Activated CD4-positive, alpha-beta T cell treated with anti-CD3 and anti-CD28 coated beads, Interleukin-2, amount 50 U/mL, for 16 hours (primary cell): ENCODE measurements at places on chromosomes 1 and 21.
A peak's percentile ranks its signal among the peaks of the same experiment; 100 is the strongest.

DNA sequence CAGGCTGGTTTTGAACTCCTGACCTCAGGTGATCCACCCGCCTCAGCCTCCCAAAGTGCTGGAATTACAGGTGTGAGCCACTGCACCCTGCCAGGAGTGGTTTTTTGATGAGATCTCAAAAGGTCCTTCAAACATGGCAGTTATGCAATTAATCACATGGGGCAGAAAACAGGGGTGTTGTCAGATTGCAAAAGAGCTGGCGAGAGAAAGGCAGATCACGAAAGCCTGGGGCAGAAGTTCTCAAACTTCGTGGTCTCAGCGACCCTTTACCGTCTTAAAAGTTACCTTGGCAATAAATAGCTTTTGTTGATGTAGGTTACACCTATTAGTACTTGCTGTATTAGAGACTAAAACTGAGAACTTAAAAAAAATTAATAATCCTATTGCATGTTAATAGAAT lies 16.1 kb downstream of the CNR2 start:
- no peak for DNase-seq

DNA sequence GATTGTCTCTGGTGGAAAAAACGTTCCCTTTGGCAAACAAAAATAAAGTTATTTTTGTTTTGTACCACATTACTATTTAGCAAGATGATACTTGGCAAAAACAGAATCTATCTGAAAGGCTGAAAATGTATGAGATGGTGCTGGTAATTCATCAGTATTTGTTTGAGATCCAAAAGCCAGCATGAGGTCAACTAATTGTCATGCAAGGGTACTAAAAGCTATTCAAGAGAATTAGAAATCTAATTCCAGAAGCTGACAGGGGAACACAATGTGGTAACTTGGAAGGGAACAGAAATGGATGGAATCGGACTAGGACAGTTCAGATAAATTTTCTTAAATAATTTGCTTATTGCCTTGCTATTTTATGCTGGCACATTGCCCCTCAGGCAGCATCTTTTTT lies 263.8 kb downstream of the KCNT2 start:
- DNase-seq, result no peak

- peak; percentile 28 for DNase-seq
Measured at GRCh38 chr1:218351391-218352074, 6.4 kb downstream of the TGFB2 start.

DNA sequence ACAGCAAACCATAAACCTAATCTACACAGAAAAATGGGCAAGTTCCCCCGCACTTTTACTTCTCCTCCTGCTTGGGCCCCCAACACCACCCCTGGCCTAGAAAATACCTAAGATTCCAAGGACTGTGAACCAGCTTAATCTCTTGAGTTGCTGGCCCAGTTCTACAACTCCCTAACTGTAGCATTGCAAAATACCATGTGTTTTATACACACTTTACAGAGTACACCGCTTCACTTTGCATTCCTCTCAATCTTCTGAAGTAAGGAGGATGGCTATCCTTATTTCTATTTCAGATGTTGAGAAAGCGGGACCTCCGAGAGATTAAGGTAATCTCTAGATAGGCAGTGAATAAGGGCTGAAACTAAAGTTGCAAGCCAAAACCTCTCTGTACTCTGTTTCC lies 408.3 kb upstream of the NR5A2 start:
- DNase-seq, result no peak

- DNase-seq, result no peak
Measured at GRCh38 chr1:25184001-25184762, 48.1 kb downstream of the SYF2 start.

DNA sequence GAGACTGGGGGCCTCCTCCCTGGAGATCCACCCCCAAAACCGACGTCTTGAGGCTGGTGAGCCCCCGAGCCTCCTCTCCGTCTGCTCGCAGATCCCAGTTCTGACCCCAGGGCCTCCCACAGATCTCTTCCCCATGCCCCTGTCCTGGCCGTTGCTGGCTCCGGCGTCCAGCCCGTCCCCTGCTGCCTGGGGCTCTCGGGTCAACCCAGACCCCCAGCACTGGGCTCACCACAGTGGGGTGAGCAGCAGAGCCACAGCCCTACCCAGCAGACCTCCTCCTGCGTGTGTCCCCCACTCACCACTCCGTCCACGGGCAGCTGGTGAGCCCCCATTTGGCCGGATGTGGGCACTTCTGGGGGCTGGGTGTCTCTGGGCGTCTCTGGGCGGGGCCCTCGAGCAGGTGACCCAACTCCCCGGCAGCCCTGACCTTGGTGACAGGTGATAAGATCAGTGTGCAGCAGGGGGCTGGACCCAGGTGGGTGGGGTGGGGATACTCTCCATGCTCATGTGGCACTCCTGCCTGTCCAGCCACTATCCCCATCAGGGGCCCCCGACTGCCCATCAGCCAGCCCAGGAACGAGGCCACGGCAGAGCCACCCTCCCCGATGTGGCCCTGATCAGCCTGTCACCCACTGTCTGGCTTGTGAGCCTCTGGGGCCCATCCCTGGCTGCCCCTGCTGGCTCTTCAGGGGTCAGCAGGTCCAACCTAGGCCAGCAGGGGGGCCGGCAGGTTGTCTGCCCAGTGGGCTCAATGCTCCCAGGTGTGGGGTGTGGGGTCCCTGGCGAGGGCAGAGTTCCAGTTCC lies 709 bp downstream of the TNFRSF14 start:
- peak; percentile 56 for DNase-seq

GRCh38 chr1:160224606-160225005 lies 19.4 kb downstream of the PEA15 start:
- DNase-seq, result no peak

DNA sequence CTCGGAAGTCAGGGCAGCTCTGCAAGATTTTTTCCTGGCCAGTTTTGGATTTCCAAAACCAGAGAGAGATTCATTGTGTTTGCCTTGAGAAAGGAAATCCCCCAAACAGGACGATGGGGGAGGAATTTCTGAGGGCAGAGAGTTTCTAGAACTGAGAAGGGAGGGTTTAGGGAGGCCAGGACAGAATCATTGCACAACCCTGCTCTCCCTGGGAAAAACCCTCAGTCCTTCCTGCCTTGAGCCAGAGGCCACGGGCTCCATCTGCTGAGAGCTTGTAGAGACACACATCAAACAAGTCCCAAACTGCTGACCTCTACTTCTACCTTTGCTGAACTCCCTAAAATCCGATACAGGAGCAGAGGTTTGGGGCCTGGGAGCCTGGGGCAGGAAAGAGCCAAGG lies 99.7 kb downstream of the NMNAT2 start:
- DNase-seq, result no peak

DNA sequence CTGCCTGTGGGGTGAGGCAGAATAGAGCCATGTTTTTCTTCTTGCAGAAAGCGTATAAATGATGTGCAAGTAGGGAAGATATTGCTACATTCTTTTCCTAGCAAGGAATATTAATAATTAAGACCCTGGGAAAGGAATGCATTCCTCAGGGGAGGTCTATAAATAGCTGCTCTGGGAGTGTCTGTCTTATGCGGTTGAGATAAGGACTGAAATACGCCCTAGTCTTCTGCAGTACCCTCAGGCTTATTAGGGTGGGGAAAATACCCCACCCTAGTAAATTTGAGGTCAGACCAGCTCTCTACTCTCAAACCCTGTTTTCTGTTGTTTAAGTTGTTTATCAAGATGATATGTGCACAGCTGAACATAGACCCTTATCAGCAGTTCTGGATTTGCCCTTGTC lies 155.9 kb upstream of the HMCN1 start:
- DNase-seq, result no peak

- DNase-seq, result no peak
Measured at GRCh38 chr1:212485913-212486618, 53.3 kb downstream of the NENF start.

- no peak for DNase-seq
Measured at GRCh38 chr1:245898581-245898980, 608.5 kb downstream of the SMYD3 start.

GRCh38 chr1:66433611-66434010 lies 100.3 kb upstream of the SGIP1 start:
- DNase-seq, result no peak

DNA sequence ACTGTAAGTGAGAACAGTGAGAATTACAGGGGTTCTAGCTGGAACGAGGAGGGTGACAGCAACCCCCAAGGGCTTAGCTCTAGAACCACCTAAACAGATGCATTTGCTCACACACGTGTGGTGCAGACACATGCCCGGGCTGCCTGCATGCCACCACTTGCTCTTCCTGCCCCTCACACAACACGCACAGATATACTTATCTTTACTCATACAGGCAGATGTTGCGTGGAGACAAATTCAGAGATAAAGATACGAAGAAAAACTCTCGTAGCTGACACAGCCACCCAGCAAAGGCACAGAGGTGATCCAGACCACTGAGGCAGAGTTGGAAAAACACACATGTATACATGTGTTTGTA lies 13.5 kb downstream of the VANGL1 start:
- no peak for DNase-seq
